Activated CD4-positive, alpha-beta T cell treated with anti-CD3 and anti-CD28 coated beads, Interleukin-2, amount 10 ng/mL, durations not matched to agents 7 days and 5 days (primary cell): ENCODE measurements at places on chromosomes 6 and 20.
A peak's percentile ranks its signal among the peaks of the same experiment; 100 is the strongest.

- peak; percentile 49 for DNase-seq
Measured at GRCh38 chr6:118719351-118720124, 68.1 kb upstream of the CEP85L start.

GRCh38 chr6:161200610-161201370 lies 73.1 kb downstream of the AGPAT4 start:
- no peak for DNase-seq

GRCh38 chr20:61879303-61879620 lies 186.4 kb downstream of the TAF4 start:
- no peak for DNase-seq

- no peak for DNase-seq
Measured at GRCh38 chr6:150123645-150124044, 19.2 kb upstream of the PPP1R14C start.
